ENCODE measurements at places on chromosomes 16 and 17. TPM values are rescaled to one million over a fixed set of nuclear protein-coding genes. Genes with fewer than 3 reads are reported as not detected.
A peak's percentile ranks its signal among the peaks of the same experiment; 100 is the strongest.

DNA sequence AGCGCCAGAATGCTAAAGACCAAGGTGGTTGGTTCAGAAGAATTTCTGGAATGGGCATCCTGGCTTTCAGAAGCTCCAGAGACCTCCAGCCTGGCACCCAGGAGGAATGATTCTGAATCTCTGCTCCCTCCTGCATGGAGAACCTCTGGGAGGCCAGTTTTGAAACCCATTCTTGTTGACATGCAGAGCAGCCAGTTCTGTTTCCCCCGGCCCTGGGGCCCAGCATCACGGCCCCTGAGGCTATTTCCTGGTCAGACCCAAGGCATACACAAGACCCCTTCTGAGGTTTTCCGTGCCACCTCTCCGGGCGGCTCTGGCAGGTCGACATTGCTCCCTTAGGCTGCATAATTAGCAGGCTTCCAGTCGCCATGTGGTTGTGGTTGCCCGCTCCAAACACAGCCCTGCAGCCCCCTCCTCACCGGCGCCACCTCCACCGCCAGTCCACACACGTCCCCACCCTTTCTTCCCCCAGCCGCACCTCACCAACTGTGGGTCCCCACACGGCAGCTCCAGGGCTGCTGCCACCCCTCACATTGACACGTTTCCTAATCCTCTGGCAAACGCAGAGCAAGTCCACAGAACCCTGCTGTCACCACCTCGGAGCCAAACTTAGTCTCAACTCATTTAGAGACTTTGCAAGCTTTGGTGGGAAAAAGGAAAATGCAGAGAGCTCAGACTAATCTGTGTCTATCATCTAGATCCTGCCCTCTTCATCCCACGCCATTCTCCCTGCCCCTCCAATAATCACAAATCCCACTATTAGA, 367.1 kb downstream of the SOX9 start:
- DNase-seq, result no peak

The JUP gene
- 229 TPM for total RNA-seq

DNA sequence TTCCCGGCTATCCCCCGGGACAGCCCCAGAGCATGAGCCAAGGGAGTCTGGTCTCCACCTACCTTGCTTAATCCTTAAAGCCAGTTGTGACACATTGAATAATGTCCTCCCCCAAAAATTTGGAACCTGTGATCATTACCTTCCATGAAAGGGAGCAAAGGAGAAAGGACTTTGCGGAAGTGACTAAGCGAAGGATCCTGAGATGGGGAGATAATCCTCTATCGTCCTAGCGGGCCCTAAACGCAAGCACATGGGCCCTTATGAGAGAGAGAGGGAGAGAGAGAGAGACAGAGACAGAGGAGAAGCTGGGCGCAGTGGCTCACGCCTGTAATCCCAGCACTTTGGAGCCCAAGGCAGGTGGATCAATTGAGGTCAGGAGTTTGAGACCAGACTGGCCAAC, 9.5 kb downstream of the SPPL2C start:
- DNase-seq, result no peak

GRCh38 chr17:3647769-3648555, 11.4 kb downstream of the CTNS start:
- DNase-seq, result peak; percentile 54

The TNFRSF13B gene
- not detected for total RNA-seq

The DRC7 gene
- total RNA-seq, result not detected

DNA sequence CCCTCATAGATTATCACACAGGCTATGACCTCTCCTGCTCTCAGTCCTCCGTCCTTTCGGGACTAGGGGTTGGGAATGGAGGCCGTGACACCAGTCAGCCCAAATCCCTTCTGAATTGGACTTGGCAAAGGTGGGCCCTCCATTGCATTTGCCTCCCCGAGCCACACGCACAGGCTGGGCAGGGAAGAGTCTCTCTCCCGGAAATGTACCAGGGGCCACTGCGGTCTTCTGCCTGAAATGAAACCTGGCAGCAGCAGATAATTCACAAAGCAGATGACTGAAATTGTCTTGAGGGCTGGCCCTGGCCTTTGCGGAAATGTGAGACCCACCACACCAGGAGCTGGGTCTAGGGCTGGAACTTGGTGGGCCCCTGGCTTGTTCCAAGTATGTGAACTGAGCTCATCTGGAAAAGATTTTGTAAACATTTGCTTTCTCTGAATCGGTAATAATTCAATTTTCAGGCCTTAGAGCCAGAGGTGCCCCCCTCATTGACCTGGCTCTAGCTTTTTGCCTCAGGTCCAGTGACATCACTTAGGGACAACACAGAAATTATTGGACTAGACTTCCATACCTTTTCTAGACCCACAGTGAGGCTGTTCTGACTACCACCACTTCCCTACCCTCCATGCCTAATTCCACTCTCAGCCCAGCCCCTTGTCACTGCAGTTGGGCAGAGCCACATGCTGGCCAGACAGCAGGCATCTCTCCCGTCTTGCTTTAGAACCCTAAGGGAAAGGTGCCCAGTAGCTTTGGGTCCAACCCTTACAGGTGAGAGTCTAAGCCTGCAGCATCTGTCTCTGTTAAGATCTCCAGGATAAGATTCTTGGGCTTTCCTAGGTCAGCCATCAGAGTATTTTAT, 75.2 kb downstream of the CCDC182 start:
- DNase-seq, result no peak

GRCh38 chr16:87575027-87575804, 27.1 kb upstream of the JPH3 start:
- DNase-seq, result no peak

The SAT2 gene
- total RNA-seq, result 60.4 TPM

The RAMP2 gene
- total RNA-seq, result 26.0 TPM
